ENCODE measurements at places on chromosomes 11 and 22.

DNA sequence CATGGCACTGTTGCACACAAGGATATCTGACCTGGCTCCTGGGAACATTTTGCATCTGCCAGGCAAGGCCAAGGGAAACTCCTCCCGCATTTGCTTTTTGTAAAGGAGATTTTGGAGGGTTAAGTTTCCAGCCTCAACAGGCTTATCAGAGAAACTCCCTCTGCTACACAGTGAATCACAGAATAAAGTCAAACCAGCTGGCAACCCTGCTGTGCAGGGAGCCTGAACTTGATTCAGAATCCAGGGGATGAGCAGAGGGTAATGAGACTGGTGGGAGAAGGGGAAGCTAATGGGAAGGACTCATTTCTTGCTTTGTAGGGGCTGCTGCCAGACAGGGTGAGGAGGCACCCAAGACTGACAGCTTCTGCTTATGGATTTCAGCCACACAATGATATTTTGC lies 185.3 kb upstream of the ISX start:
- no peak for DNase-seq

DNA sequence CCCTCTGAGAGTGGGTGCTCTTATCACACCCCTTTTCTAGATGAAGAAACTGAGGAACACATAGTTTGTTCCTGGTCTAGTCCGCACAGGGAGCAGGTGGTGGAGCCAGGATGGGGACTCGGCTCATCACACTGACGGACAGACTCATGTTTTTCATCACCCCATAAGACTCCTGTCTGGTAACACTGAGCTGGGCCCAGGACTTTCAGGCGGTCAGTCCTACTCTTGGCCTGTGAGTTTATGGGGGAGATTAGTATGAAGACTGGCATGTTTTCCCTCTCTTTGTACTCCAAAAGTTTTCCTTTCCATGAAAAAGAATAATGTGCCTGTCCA lies 160.8 kb downstream of the LDLRAD3 start:
- DNase-seq, result no peak

DNA sequence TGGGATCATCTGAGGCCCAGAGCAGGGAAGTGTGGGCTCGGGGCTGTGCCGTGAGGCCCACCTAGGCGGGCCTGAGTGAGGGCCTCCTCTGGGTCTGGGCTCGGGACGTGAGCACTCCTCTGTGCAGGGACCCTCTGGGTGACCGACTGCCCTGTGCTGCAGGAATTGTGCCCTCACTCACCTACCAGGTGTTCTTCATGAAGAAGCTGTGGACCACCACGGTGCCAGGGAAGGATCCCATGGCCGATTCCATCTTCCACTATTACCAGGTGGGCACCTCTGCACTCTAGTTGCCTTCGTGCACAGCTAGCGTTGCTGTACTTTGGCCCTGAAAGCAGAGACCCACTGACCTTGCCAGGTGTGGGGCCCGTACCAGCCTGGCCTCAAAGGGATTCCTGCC lies 80.5 kb downstream of the MYO7A start:
- no peak for DNase-seq

GRCh38 chr22:30776476-30776875 lies 81.8 kb downstream of the OSBP2 start:
- no peak for DNase-seq

Measured in cerebellar nuclear complex (tissue), 1 donor.